ENCODE measurements at places on chromosomes 6 and 20.

GRCh38 chr6:125792680-125793079 lies 1.9 kb downstream of the NCOA7 start:
- DNase-seq = no peak

DNA sequence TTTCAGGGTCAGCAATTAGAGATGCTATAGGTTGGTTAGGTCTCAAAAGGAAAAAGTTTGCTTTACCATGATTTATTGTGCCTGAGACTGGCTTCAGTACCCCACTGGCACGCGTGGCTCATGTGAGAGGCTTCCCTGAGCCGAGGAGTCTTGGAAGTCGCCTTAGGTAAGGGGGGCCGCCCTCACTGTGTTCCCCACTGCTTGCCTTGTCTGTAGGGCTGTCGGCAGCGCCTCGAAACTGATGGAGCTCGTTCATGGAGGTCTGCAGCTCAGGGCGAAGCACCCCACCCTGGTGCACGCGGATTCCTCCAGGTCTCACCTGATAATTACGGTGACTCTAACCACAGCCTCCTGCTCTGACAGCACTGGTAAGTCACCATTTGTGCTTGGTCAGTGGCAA lies 39.2 kb downstream of the FRMD1 start:
- DNase-seq = no peak

DNA sequence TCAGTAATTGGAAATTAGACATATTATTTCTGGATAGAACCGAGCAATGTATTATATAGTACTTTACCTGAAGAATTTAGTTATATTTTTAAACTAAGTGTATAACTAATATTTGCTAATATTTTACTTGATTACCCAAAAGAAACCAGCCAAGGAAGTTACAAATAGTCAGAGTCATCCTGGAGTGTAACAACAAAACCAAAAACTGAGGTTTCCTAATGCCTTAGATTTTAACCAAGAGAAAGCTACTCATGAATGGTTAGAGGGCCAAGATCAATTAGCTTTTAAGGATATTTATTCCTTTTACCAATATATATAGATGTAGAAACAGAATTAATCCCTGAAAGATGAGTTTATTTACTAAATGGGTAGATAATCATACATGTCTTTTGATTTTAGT lies 26.0 kb downstream of the TAB2 start:
- DNase-seq = no peak

- no peak for DNase-seq
These were observed 245.3 kb upstream of the MAN1A1 start for GRCh38 chr6:119594907-119595306.
